ENCODE measurements at places on chromosomes 3 and 15.

DNA sequence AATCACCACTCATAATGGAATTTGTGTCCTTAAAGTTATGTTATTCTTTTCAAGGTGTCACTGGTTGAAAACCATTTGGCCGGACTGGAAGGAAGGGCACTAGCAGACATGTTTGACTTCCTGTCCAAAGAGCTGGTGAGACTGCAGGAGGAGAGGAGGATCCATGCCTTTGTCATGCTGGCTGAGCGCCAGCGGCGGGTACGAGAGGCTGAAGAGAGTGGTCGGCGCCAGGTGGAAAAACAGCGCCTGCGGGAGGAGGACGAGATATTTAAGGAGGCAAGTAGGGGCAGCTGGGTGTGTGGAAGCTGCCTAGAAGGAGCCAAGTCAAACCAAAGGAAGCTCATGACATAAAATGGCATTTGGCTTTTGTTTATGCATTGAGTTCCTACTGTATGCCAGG lies 38.0 kb upstream of the NR1I2 start:
- DNase-seq = no peak

DNA sequence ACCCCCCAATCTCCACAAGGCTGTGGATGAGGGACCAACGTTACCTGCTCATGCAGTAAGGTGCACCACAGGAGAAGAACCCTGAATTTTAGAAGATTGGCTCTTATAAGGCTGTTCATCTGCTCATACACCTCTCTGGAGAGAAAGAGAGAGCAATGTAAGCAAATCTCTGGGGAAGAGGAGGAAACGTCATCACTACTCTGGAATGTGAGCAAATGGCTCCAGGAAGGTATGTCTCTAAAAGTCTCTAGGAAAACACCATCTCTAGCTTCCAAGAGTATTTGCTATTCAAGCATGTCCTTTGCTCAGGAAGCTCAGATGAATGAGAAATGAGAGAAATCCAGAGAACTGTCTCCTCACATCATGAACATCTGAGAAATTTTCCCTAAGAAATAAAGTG lies 235.4 kb downstream of the TBL1XR1 start:
- DNase-seq = no peak

GRCh38 chr3:44899683-44900367 lies 25.4 kb downstream of the TGM4 start:
- DNase-seq = no peak

GRCh38 chr3:191255156-191255555 lies 56.1 kb downstream of the OSTN start:
- DNase-seq = no peak

DNA sequence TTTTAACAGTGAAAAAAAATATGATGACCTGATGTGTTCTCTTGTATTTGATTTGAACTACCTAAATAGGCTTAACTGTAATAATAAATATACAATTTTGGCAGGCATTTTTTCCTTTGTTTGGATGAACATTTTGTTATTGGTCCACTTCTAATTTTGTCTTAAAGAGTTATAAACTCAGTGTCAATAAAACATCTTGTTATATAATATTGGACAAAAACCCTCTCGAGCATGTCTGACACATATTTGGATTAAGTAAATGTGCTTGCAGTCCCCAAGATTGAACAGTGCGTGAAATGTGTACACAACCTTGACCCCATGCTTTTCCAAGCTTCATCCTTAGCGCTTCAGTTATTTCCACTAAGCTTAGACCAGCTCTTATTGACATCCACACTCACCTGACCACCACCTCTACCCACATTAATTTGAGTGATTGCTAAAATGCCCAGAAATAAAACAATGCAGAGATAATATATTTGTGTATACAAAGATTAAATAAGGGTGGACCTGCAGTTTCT lies 131.7 kb upstream of the ZBED2 start:
- no peak for DNase-seq

DNA sequence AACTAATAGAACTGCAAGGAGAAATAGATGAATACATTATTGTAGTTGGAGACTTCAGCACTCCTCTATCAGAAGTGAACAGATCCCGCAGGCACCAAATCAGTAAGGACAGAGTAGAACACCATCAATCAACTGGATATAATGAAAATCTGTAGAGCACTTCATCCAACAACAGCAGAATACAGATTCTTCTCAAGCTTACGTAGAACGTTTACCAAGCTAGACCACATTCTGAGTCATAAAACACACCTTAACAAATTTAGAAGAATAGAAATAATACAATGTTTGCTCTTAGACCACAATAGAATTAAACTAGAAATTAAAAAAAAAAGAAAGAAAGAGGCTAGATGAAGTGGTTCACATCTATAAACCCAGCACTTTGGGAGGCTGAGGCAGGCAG lies 70.7 kb upstream of the NEDD4 start:
- no peak for DNase-seq

- no peak for DNase-seq
These were observed 173.3 kb upstream of the ICE2 start for GRCh38 chr15:60652245-60652644.

DNA sequence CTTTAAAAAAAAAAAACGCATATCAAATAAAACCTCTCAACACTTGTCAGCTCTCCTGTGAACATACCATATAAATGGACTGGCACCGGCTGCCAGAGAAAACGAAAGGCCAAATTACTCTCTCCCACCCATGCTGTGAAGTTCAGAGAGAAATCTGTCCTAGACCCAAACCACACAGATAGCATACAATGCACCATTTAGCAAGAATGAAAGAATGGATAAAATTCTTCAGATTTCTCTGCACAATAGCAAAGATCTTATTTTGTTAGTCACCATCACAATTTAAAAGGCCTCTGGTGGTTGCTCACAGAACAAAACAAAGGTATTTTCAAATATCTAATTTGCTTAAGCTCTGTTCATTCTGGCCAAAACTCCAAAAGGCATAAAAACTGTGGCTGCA lies 93.9 kb upstream of the BHLHE40 start:
- no peak for DNase-seq

- DNase-seq = no peak
These were observed 2.6 kb downstream of the DUOXA2 start for GRCh38 chr15:45116482-45117307.

- no peak for DNase-seq
These were observed 80.6 kb downstream of the MEIS2 start for GRCh38 chr15:37019479-37020433.

GRCh38 chr15:88127432-88127790 lies 129.1 kb downstream of the NTRK3 start:
- DNase-seq = no peak

DNA sequence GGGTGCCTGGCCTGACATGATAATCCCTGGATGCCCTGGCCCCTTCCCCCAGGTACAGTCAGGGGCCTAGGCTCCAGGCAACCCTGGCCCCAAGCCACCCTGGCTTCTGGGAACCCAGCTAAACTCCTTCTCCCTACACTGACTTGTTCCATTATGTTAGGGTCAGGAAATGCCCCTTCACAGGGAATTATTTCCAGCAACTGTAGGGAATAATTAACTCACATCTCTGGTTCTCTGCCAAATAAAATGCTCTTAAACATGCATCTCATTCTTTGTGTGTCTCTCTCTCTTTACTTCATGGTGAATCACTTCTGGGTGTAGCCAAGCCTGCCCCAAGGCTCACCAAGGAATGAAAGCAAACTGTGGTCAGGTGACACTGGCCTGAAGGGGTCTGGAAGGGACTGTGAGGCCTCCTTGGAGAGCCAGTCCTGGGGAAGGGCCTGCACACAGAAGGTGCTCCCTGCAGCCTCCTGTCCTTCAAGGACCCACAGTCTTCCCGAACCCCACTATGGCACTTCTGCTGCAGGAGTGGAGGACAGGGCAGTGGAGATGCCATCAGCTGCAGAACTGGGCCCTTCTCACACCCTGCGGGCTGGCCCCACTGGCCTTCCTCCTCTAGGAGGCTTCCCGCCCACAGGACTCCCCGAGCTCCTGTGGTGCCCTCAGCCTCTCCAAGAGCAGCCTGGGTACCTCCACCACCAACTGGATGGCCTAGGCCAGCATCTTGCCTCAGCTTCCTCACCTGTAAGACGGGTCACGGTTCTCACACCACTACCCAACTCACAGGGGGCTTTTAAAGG lies 17.6 kb downstream of the TKT start:
- no peak for DNase-seq

GRCh38 chr3:123042413-123042812 lies 14.8 kb upstream of the SEMA5B start:
- DNase-seq = no peak

- DNase-seq = no peak
These were observed 25.5 kb upstream of the HACD2 start for GRCh38 chr3:123610331-123610730.

DNA sequence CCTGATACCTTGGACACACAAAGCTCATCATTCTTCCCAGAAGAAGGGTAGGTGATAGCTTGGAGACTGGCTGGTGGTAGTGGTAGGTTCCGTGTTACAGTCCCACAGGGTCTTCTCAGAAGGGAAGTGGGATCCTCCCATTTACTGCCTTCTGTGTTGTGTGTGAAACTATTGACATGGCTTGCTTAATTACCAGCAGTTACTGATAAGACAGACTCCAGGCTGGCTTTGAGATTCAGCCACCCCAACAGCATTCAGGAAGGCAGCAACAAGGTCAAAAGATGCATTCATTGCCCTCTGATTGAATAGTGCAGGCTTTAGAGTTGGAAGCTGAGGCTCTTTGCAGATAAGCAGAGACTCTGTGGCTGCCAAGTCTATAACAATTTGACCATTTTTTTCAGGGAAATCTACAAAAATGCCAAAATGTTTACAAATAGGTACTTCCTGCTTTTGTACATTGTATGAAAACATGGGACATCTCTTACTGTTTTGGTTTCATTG lies 7.7 kb downstream of the ARNT2 start:
- no peak for DNase-seq

DNA sequence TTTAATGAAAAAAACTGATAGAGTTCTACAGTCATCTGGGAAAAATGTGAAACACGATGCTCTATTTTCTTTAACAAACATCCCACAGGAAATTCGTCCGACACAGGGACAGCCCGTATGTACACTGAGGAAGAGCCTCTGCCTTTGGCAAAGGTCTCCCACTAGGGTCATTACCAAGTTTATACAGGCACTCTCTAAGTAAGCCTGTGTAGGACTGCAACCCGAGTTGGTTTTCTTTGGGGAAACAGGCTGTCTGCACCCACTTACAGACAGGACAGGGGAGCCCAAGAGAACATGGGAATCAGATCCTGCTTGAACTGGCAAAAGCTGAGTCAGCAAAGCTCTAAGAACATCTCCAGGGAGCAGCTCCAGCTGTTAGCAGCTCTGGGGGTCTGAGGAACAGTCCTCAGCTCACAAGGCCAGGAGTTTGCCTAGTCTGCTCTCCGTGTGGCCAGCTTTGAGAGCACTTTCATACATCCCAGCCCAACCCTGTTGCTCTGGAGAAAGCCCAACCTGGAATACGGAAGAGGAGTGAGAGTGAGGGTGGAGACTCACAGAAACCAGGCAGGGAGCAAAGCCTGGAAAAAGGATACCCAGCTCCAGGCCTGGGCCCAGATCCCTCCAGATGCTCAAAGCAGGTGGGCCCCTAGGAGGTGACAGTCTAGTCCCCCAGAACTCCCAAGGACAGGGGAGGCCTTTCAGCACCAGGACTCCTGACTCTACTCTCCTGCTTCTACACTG lies 1.9 kb downstream of the TBC1D2B start:
- no peak for DNase-seq

DNA sequence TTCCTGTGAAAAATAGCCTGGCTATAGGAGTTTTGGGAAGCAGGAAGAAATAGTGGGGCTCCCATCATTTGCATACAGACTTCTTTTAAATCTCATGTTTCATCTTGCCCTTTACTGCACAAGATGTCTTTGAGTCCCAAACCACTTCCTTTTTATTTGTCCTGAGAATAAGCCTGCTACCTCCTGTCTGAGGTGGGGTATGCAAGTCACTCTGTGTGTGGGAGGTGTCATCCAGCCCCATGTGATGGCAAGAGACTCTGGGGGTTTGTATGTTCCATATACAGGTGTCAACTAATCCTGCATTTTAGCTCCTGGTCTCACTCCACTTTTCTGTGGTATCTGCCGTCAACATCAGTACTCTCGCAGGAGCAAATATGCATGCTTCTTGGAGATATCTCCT lies 102.0 kb downstream of the OTOL1 start:
- no peak for DNase-seq
